ENCODE measurements at places on chromosomes 2 and 18.

GRCh38 chr2:175690113-175690837 is 311.8 kb downstream of the LNPK start:
- DNase-seq, result no peak

GRCh38 chr2:137155356-137156104 is 390.2 kb downstream of the THSD7B start:
- no peak for DNase-seq

- DNase-seq, result no peak
Measured at GRCh38 chr2:216634370-216635148, 1.3 kb downstream of the IGFBP2 start.

DNA sequence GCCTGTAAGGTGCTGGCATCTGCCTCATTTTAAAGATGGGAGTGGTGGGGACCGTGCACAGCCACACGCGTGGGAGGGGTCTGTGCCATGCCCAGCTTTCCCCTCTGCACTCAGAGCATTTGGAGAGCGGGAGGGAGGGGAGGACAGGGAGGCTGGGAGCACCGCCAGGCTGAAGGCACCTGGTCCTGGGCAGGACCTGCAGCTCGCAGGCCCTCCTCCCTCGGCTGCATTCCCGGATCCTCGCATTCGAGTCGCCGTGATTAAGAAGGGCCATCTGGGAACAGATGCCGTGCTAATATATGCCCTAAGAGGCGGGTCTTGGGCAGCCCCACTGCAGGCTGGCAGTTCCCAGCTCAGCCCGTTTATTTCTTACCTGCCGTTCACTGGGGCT is 84.0 kb downstream of the PTGR3 start:
- DNase-seq, result no peak

DNA sequence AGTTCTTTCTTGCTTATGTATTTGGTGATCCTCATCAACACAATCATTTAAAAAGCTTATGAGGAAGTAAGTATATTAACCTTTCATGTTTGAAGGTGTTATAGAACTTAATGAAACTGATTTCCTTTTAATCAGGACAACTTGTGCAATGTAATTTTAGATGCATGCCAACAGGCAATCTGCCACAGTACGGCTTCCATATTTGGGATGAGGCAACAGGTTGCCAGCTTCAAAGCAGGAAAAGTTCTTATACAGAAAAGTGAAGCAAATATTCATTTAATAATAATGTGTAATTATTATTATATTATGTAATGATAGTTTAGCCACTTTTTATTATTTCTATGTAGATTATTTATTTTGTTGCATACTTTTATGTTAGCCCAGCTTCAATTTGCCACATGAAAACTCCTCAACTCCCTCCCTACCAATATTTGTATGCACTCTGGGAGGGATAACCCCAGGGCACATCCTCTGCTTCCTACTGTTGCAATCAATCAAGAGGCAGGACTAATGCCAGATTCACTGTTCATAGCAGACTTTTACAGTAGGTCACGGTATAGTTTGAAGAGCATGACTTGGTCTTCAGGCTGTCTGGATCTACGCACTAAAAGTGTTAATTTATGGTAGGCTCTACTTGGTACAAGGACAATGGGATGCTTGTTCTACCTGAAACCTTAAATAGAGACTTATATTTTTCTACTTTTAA is 277.2 kb downstream of the AGPS start:
- no peak for DNase-seq

DNA sequence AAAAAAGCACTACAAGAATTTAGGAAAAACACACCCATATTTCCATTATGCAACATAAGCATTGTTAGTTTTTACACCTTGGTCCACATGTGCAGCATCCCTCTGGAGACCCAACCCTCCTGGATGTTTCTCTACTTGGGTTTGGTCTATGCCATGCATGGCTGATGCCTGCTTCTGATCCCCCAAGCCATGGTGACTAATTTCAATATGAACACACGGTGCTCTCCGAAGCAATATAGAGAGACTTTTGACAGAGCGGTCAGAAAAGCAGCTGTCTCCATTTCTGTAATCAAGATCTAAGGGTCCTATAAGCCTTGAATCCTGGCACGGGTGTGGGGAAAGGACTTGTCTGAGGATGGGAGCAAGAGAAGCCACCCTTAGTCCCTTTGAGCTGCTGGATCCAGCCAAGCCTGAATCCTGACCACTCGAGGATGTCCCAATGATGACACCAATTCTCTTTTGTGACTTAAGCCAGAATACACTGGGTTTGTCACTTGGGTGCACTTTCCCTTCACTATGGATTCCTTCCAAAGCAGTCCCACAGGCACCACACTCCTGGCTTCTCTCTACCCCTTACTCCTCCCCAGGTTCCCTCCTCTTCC is 91.5 kb downstream of the ACTR2 start:
- no peak for DNase-seq

GRCh38 chr2:1707771-1708418 is 36.4 kb downstream of the PXDN start:
- no peak for DNase-seq

GRCh38 chr18:79507076-79507545 is 111.4 kb downstream of the NFATC1 start:
- DNase-seq, result peak; percentile 17

DNA sequence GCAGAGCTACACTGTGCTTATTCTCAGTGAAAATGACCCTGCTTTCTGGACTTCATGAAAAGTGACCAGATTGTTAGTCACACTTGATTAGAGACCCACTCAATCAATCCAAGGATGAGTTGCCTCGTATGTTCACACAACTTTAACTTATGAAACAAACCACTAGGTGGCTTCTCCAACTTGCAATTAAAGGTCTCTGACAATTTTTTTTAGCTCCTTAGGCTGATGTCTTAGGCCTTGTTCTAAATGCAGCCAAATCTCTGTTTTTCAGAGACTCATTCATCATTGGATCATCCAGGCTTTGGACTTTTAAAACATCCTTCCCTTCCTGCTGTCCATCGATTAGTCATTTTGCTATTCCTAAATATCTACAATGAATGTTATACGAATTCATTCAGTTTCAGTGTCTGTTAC is 63.4 kb downstream of the MREG start:
- no peak for DNase-seq

DNA sequence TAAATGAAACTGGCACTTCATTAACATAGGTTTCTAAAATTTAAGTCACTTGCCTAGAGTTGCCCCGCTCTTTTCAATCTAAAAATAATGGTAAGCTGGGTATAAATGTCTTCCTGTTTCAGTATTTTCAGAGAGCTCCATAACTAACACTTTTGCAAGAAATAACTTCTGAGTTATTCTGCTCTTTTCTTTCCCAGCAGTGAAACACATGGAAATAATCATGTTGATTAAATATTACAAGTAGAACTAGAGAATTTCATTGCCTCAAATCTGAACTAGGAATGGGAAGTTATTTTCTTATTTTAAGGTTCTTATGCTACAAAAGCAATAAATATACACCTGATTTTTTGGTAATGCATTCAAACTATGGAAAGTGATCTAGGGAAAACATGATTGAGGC is 257.4 kb downstream of the IKZF2 start:
- no peak for DNase-seq

DNA sequence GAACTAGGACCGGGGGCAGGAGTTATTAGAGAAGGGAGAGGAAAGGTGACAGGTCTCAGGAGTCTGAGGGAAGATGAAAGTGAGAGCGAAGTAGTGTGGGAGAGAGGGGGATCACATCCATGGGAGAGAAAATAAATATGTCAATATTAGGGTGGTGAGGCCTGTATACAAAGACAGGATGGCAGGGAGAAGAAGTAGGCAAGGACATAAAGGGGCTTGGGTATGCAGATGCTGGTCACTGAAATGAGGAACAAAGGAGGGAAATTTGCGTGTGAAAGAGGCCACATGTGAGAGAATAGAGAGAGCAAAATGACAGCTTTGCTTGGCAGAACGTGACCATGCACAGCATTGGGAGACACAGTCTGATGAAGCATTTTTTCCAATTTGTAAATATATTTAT is 13.6 kb downstream of the METAP1D start:
- DNase-seq, result no peak

DNA sequence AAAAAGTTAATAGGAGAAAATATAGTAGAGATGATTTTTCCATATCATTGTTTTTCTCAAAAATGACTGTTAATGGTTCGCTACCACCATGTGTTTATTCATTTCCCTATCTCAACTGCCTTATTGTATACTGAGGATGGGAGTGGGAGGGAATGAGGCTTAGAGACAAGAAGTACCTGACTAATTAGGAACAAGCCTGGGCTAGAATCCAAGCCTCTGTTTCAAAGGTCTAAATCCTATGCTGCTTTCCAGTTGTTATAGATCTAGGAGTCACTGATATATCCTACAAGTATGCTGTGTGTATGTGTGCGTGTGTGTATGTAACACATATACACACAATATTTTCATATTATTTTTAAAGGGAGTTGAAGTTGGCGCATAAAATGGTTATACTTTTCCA is 465.9 kb downstream of the EPHA4 start:
- DNase-seq, result no peak

DNA sequence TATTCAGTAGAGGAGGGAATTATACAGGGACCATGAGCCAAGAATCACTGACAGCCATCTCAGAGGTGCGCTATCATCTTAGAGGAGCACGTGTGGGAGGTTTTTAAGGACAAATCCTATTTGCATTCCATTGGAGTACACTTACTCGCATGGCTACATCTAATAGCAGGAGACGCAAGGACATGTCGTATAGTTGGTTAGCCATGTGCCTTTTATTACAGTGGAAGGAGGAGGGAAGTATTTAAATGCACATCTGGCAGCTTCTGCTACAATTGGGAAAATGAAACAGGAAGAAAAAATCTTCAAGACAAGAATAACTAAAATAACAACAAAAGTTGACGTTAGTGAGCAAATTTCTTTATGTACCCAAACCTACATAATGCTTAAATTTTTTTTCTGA is 86.5 kb upstream of the UGP2 start:
- DNase-seq, result no peak

DNA sequence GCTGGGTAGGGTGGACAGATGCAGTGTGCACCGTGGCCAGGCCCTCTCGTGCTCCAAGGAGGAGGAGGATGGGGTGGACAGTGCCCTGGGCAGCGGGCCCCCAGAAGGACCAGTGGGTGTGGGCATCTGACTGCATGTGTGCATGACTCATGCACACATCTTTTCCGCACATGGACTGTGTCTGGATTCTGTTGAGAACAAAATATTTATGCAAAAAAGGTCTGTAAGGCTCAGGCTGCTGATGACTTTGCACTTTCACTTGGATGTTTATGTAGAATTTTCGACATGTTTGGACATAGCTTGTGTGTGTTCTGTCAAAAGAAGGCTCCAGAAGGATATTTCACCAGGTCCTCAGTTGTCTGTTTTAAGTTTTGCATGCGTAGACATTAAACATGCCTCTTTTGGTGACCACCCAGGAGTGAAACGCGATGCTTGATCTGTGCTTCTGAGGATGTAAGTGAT is 45.6 kb downstream of the MTCL1 start:
- no peak for DNase-seq

DNA sequence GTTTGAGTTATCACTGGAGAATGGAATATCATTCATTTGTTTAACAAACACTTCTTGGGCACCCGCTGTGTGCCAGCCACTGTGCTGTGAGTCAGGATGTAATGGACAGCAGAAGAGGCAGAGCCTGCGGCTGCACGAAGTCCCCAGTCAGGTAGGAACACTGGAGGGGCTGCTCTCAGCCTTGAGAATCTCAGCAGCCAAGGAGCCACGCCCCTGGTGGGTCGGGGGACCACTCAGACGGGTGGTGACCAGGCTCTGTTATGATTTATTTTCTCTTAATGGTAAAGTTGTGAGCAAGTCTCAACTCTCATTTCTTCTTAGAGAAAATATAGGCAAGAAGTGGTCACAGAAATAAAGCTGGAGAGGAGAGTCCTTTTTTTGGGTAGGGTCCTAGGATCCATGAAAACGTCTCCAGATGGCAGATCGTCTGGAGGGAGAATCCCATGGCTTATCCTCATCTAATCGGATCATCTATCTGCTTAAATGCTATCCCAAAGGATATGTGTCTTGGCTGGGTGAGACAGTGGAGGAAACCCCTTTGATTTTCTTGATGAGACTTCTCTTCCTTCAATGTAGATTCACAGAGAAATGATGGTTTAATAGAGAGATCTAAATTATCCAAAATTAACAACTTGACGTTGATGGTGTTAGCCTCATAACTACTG is 129.1 kb upstream of the LGALSL start:
- no peak for DNase-seq

DNA sequence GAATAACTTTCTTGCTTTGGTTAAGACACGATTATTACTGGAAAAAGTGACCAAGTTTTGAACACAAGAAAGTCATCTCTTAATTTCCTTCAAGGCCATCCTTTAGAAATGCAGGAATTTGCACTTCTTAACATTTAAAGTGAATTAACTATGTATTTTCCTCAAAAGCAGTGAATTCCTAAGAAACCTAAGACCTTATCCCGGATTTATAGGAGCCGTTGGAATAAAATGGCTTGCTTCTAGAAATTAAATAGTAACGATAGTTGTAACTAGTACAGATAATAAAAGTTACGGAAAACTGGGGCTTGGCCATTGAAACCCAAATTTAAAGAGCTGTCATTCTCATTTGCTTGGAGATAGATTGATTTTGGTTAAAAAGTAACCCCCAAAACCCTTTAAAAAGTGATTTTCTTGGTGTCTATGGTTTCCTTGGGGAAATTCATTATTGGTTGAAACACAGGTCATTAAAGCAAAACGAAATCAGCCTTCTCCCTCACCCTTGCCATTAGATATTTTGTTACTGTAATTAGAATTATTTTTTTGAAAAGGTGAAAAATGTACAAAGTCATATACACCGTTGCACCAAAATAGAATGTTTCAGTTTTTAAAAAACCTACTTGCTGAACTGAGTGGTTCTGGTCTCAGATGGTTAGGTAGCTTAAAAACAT is 2.0 kb downstream of the SKOR2 start:
- no peak for DNase-seq

DNA sequence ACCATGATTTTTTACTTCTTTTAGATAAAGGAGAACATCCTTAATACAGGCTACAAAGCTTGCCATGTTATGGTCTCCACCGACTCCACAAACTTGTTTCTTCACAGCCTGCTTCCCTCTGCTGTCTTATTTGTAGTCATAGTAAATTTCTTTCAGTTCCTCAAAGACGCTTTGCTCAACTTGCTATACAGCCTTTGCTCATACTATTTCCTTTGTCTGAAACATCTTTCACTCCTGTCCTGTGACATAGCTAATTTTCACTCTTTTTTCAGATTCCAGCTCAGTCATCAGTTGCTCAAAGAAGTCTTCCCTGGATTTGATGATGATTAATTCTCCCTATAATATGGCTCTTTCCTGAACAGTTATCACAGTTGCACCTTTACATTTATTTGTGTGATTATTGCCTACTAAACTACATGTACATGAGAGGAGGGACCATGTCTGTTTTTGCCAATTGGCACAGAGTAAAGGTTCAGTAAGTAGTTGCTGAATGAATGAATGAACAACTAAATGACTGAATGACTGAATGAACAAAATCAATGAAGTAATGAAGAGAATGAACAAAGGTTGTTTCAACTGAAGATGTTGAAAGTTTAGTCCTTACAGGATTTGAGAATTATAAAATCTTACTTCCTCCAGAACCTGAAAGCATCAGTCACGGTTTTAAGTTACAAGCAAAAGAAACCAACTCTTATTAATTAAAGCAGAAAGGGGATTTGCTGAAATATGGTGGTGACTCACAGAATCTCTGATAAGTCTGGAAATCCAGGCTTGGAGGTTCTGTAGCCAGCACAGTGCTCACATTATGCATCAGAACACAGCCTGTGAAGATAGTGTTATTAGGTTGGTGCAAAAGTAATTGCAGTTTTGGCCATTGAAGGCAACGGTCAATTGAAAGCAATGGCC is 186.4 kb upstream of the FAM98A start:
- no peak for DNase-seq

Data from stimulated activated CD4-positive, alpha-beta T cell treated with anti-CD3 and anti-CD28 coated beads, Interleukin-4, amount 100 ng/mL, for 1 hour (primary cell).